DMS79 treated with DMSO at 0.1 percent for 48 hours (cell line): ENCODE measurements at places on chromosomes 7 and 10.
A peak's percentile ranks its signal among the peaks of the same experiment; 100 is the strongest.

DNA sequence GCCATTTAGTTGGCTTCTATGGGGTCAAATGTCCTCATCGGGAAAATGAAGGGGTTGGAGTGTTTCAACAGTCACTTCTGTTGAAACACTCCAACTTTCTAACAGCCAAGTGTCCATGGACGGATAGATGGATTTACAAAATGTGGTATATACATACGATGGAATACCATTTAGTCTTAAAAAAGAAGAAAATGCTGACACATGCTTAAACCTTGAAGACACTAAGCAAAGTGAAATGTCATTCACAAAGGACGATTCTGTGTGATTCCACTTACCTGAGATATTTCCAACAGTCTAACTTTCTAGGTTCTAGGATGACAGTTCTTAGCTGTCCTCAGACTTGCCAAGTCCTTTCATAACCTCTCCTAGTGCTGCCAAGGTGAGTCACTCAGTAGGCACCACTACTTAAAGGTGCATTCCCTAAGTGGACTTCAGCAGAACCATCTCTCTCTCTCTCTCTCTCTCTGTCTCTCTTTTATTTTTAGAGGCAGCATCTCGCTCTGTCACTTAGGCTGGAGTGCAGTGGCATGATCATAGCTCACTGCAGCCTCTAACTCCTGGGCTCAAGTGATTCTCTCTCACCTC is 69.0 kb downstream of the DENND2A start:
- no peak for DNase-seq

DNA sequence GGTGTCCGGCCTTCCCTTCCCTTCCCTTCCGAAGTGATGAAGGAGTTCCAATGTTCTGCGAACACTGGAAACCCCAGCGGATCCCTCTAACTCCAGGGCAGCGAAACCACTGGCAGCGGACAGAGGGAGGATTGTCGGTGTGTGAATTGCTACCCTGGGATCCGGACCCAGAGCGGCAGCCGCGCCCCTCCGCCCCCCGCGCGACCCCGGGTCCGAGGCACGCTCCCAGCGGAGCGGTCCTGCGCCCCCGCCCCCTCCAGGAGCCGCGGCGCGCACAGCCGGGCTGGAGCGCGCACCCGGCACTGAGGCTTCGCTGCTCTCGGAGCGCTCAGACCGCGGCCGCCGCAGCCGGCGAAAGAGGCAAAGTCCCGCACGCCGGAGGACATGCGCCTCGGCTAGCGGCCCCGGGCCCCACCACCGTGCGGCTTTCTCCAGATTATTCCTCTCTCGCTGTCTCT is at the start of gene PTPRZ1:
Gene PTPRZ1 (plus strand): TSS at position 331 of the 458 bp plus-strand sequence. CDS start 339 bp downstream, outside the sequence.
- no peak for DNase-seq

GRCh38 chr10:59346321-59346720 is 16.0 kb downstream of the FAM13C start:
- no peak for DNase-seq

DNA sequence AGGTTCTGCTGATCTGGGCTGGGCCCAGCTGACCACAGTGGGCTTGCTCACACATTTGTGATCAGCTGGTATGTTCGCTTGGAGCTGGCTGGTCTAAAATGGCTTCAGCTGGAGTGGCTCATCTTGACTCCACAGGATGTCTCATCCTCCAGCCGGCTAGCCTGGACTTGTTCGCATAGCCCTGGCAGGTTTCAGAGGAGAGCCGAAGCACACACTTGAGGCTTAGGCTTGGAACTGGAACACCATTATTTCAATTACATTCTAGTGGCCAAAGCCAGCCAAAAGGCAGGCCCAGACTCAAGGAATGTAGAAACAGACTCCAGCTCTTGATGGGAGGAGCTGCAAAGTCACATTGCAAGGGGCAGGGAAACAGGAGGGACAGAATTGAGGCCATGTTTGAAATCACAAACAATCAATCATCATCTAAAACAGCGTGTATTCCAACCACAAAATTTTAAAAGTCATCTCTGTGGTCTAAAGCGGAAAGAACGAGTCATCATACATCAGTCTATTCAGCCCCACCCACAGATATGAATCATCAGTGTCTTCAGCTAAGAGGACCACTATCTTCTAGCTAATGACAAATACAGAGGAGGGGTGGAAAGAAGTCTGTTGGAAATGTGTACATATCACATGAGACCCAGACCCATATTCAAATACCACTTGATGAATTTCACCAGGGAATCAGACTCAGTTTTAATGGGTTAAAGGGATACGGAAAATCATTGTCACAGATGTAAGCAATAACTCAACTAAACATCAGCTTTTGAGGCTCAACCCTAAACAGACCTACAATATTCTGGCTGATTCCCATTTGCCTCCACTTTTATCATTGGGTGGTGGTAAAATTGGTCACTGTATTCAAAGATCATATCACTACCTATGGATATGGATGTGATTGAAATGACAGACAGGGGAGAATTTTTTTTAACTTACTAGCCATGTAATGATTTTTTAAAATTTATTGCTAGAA is 139.0 kb upstream of the MKLN1 start:
- DNase-seq: peak; percentile 27

DNA sequence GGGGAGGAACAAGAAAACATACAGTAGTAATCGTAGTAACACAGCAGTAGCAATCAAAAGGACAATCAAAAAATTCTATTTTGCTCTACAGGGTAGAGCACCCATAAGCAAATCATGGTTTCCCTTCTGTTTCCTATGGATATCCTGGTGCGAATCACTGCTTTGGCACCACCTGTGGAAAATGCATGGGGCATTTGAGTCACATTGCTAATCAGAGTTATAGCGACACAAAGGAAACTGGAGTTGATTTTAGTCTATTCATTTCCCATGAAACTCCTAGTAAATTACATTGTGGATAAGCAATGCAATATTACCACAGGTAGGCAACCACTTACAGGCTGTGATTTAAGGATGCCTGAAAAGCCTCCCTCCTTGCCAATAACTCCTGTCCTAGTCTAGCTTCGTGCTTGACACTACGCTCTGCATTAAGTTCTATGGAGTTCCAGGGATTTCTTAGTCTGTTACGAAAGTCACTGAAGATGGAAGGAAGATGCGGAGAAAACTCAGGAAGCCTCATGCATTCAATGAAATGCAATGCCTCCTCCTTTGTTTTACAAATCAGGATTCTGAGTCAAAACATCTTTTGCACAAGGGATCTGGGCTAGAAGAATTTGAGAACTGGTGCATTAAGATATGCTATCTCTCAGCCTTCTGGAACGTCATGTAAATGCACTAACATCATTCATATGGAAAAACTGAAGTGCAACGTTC is 188.4 kb downstream of the DGKI start:
- no peak for DNase-seq

- no peak for DNase-seq
These were observed 422.8 kb downstream of the EXOC4 start for GRCh38 chr7:133675510-133676218.

GRCh38 chr7:135879233-135879632 is 97.9 kb downstream of the MTPN start:
- no peak for DNase-seq

- no peak for DNase-seq
These were observed 145.9 kb upstream of the FAM13C start for GRCh38 chr10:59508296-59508695.

GRCh38 chr10:96255549-96256333 is 15.6 kb downstream of the BLNK start:
- no peak for DNase-seq

GRCh38 chr7:85641331-85641730 is 454.5 kb upstream of the SEMA3D start:
- no peak for DNase-seq

DNA sequence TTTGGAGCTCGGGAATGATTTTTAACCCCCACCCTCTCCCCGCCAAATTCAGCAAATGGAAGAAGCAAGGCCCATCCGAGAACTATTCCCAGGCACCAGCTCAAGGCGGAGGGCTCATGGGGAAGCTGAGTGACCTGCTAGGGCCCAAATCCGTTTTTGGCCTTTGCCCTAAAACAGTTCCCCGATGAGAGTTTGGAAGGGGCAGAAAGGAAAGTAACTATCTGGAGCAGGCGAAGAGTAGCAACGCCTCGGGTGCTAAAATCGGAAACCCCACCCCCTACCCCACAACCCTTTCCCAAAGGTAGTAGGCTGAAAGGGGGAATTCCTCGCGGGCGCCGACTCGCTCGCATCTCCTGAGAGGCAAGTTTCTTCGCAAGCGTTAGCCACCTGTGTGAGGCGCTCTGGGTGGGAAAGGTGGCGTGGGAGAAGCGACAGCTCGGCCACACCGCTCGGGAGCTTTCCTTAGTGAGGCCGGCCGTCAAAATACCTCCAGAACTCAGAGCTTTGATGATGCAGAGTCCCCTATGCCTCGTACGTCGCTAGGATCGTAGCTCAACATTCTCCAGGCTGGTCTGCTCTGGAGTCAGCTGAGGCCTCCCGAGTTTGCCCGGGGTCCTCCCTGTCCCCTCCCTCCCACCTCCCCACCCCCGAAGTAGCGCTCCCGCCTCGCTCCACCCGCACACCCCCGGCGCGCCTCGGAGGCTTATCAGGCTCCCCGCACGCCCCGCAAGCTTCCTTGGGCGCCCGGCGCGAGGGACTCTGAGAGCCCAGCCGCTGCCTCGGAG is 642 bp upstream of the PRKG1 start:
- DNase-seq: no peak

- no peak for DNase-seq
These were observed 10.3 kb upstream of the RARRES2 start for GRCh38 chr7:150351587-150352194.

GRCh38 chr10:5818894-5819293 is 5.7 kb upstream of the GDI2 start:
- DNase-seq: no peak

DNA sequence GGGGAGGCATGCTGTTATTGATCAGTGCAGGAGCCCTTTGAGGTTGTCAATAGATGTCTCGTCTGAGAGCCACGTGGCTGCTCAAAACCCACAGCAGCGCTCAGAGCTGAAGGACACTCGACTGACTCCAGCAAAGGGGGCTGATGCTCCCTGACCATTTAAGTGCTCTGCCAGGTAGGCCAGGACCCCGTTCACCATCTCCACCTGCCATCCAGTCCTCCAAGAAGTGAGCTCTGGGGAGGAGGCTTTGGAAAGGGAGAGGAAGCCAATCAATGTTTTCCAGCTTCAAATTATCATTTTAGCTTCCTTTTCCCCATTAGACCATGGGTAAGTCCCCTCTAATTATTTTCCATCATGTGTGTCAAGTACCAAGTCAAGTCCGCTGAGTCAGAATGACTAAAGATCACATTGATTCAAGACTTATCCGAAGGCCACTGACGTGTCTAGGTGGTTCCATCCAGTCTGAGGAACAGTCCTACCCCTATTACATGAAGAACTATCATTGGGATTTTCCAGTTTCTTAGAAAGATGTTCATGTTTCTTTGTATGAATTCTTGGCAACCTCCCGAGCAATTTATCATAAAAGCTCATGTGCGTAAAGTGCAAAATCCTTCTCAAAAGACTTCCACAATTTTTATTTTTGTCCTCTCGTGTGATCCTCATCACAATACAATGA is 302.6 kb upstream of the LYZL1 start:
- no peak for DNase-seq

DNA sequence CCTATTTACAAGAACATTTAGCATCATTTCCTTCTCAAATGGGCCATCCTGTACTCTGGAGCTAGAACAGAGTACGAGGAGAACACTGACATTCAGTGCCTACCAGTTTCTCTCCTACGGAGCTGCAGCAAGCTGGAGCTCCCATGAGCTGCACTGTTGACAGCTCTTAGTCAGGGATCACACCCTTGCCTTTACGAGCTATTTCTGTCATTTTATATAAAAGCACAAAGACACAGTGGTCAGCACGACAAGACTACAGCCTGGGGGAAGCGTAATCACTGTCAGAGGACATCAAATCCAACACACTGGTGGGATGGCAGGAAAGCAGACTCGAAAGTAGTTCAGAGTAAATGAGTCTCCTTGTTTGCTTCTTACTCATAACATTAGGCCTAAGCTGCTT is 2.7 kb downstream of the CDCA7L start:
- DNase-seq: no peak

- DNase-seq: no peak
These were observed 257.6 kb upstream of the ZMIZ1 start for GRCh38 chr10:78811174-78811573.

GRCh38 chr10:32269343-32270100 is 77.4 kb downstream of the EPC1 start:
- DNase-seq: no peak

GRCh38 chr7:156207306-156207705 is 395.0 kb upstream of the SHH start:
- no peak for DNase-seq

DNA sequence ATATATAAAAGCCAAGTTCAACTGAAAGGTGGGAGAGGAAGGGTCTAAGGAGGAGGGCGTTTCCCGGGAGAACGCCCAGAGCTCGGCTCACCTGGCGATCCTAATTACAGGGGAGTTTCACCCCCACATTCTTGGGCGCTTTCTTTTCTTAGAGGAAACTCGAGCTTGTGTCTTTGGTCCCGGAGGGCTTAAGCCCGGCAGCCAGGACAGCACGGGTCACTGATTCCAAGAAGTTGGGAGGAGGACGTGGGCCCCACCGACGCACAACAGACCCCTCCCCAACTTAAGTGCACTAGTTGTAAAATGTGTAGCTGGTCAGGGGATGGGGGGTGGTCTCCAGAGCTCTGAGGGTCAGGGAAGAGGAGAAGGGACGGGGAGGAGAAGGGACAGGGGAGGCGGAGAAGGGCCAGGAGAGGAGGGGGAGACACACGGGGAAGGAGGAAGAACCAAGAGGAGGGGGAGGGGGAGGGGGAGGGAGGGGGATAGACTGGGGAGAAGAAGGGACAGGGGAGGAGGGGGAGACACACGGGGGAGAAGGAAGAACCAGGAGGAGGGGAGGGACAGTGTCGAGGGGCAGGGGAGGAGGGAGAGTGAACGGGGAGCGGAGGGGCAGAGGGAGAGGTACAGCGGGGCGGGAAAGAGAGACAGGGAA is 874 bp downstream of the BAIAP2L1 start:
- peak; percentile 22 for DNase-seq

DNA sequence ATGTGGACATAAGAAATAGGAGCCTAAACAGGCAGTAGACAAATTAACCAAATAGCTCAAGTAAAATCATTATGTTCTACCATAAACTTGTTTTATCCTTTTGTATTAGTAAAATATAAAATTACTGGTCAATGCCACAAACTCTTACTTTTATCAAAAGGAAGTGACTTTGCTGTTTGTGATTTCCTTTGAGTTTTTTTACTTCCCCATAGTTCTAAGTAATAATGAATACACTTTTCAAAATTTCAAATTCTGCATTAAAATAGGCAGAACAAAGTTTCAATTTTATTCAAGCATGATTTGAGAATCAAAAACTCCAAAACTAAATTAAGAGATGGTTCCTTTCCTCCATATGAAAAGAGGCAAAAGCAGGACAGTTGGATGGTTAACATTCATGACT is 139.7 kb upstream of the ABCB5 start:
- DNase-seq: no peak

GRCh38 chr10:99170116-99170675 is 65.5 kb downstream of the HPSE2 start:
- DNase-seq: no peak

- DNase-seq: no peak
These were observed 85.9 kb downstream of the UBE3C start for GRCh38 chr7:157224627-157225026.

- no peak for DNase-seq
These were observed 221.0 kb upstream of the KLF6 start for GRCh38 chr10:4006051-4006450.

- no peak for DNase-seq
These were observed 714.8 kb downstream of the CCSER2 start for GRCh38 chr10:85043207-85043606.

GRCh38 chr7:111051832-111052231 is 39.1 kb upstream of the LRRN3 start:
- DNase-seq: no peak
